ENCODE measurements at places on chromosomes 13 and 19.

DNA sequence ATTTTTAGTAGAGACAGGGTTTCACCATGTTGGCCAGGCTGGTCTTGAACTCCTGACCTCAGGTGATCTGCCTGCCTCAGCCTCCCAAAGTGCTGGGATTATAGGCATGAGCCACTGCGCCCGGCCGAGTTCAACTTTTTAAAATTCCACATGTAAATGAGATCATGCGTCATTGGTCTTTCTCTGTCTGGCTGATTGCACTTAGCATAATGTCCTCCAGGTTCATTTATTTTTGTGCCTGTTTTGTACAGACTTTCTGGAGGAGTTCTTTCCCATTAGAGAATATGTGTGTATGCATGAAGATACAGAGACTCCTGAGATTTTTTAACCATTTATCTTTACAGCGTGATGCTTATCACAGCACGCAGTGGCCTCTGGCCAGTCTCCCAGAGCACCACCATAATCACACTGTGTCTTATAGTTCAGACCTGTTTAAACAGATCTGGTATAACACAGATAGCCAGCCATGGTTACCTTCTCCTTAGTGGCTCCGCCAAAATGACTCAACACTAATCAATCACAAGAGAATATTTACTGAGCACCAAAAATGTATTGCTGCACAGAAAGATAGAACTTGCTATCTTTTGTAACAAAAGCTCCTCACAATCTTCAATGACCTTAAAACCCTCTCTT lies 11.4 kb upstream of the STARD13 start:
- DNase-seq = no peak

GRCh38 chr13:110950819-110951570 lies 36.1 kb upstream of the ANKRD10 start:
- DNase-seq = no peak

GRCh38 chr19:39177110-39177699 lies 19.6 kb upstream of the NCCRP1 start:
- no peak for DNase-seq

- no peak for DNase-seq
Observed at GRCh38 chr19:15266683-15267082, 34.4 kb upstream of the EPHX3 start.

DNA sequence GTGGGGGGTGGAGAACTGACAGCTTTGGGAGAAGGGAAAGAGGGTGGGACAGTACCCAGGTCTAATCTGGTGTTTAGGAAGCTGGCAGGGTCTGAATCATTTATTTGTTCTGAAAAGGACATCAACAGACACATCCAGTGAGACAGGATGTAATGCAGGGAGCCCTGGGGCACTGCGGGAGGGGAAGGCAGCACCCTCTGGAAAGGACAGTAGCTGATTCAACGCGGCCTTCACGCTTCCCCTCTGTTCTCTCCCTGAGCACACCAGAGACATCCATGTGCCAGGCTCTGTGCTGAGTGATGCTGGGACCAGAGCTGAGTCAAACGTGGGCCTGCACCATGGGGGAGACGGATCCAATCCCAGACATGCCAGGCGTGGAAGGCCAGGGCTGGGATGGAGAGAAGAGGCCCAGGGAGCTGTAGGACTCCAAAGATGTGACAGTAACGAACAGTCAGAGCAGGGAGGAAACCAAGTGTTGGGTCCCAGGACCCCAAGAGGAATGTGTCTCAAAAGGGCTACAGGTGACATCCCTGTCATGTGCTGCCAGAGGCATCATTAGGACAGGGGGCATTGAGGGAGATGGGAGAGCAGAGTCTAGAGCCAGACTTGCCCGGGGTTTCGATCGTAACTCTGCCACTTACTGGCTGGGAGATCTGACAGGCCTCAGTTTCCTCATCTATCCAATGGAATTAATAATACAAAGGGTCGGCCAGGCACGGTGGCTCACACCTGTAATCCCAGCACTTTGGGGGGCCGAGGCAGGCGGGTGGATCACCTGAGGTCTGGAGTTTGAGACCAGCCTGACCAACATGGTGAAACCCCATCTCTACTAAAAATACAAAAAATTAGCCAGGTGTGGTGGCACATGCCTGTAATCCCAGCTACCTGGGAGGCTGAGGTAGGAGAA lies 1.7 kb downstream of the ETFB start:
- no peak for DNase-seq

DNA sequence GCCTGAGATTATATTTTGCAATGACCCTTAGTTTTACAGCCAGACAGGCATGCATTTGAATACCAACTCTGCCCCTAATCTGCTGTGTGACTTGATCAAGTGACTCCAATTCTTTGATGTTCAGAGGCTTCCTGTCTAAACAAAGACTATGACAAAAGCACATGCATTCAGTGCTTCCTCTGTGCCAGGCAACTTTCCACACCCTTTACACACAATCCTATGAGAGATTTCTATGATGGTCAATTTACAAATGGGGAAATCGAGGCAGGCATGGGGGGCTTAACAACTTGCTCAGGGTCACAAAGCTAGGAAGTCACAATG lies 3.7 kb upstream of the LYPD3 start:
- DNase-seq = no peak

DNA sequence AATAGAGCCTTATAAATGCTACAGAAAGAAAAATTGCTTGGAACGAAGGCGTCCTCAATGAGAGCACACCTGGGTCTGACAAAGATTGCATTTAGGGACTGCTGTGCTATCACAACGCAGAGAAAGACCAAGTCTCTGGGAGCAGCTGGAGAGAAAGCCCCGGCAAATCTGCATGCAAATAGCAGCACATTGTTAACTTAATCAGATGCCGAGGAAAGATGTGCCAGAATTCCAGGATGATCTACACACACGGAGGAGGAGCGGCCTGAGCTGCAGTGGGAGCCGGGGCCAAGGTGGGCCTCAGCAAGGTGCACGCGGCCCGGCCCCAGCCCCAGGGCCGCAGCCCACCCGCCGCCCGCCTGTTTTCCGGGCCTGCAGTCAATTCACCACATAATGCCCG lies 1.4 kb downstream of the ZNF536 start:
- no peak for DNase-seq

DNA sequence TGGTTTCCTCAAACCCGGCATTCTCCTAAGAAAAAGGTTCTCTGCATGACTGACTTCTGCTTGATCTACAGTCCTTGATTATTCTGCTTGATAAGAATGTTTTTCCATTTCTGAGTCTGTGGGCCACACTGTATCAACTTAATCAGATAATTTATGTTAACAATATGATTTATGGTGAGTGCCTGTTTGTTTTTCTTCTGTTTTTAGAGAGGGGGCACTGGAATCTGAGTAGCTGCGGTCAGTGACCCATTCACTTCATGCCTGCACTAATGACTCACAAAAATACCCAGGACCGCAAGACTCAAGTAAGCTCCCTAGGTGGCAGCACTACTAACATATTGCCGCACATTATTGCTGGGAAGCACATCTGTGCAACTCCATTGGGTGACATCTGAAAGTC lies 542.3 kb upstream of the ATXN8OS start:
- no peak for DNase-seq

GRCh38 chr19:15584541-15585115 lies 30.4 kb upstream of the CYP4F8 start:
- DNase-seq = peak; percentile 90

DNA sequence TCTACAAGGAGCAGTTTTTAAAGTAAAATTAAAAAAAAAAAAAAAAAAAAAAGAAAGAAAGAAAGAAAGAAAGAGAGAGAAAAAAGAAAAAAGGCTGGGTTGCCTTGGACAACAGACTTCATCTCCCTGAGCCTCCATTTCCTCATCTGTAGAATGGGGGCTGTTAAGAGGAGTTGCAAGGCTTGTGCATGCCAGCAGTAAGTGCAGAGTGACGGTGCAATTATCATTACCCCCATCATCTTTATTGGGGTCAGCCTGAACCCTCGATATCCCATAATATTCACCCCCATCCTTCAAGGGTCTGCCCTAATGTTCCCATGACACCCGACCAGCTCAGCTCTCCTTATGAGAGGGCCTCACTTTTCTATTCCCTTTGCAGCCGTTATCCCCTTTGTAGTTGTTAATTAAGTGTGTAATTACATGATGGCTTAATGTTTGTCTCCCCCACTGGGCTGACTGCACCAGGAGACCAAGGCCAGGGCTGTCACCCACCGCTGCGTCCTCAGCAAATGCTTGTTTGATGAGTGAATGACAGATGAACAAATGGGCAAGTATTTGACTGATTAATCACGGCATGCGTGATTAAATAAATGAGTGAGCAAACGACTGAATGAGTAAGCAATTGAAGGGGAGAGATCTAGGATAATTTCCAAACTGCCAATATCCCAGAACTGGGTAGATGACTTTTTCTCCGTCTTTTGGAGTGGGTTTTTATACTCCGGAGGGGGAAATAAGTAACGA lies 10.1 kb downstream of the FOSB start:
- DNase-seq = peak; percentile 53

- peak; percentile 8 for DNase-seq
Observed at GRCh38 chr13:23621316-23621645, 51.1 kb downstream of the TNFRSF19 start.

DNA sequence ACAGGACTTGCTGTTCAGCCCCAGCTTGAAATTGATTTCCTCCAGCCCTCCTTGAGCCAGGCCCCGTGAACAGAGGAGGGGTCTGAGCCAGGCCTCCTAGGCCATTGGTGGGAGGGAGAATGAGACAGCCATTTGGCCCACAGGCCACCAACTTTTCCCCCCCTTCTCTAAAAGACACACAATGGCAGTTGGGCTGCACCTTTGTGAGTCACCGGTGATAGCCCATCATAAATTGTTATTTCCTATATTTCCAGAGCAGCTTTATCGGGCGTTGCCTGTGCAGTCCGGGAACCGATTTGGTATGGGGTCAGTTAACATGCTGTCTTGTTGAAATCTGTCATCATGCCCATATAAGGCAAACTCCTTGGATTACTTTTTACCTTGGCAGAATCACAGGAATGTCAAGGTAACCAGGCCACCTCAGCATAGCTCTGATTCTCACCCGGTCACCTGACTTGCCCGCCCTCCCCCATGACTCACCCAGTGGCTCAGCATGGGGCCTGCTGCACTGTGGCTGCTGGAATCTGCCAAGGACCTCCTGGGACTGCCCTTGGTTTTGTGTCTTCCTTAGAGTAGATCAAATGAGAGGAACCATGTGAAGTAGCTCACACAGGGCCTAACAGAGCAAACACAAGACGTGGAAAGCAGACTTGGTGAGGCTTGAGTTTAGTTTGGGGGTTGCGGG lies 36.1 kb downstream of the ACTN4 start:
- peak; percentile 65 for DNase-seq

- peak; percentile 71 for DNase-seq
Observed at GRCh38 chr19:996051-996838, 4.0 kb upstream of the GRIN3B start.

GRCh38 chr19:14433554-14434501 lies 722 bp downstream of the PKN1 start:
- peak; percentile 57 for DNase-seq

DNA sequence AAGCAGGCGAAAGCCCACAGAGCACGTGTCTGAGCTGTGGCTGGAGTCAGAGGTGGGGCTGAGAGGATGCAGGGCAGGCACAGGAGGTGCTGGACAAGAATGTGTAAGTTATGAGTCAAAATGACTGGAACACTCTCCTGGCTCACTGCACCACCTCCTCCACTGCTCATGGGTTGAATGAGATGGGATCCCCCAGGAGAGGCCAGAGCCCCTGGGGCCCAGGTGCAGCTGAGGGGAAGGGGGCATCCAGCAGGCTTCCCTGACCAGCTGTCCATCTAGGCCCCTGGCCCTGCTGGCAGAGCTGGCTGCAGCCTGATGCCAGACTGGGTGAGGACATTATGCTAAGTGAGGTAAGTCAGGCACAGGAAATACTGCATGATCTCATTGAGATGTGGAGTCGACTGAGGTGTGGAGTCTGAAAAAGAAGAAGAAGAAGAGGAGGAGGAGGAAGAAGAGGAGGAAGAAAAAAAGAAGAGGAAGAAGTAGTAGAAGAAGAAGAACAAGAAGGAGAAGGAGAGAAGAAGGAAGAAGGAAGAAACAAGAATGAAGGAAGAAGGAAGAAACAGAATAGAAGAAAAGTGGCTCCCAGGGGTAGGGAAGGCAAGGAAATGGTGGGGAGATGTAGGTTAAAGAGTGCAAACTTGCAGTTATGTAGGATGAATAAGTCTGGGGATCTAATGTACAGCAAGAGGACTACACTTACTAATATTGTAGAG lies 747.4 kb downstream of the UQCRFS1 start:
- no peak for DNase-seq

DNA sequence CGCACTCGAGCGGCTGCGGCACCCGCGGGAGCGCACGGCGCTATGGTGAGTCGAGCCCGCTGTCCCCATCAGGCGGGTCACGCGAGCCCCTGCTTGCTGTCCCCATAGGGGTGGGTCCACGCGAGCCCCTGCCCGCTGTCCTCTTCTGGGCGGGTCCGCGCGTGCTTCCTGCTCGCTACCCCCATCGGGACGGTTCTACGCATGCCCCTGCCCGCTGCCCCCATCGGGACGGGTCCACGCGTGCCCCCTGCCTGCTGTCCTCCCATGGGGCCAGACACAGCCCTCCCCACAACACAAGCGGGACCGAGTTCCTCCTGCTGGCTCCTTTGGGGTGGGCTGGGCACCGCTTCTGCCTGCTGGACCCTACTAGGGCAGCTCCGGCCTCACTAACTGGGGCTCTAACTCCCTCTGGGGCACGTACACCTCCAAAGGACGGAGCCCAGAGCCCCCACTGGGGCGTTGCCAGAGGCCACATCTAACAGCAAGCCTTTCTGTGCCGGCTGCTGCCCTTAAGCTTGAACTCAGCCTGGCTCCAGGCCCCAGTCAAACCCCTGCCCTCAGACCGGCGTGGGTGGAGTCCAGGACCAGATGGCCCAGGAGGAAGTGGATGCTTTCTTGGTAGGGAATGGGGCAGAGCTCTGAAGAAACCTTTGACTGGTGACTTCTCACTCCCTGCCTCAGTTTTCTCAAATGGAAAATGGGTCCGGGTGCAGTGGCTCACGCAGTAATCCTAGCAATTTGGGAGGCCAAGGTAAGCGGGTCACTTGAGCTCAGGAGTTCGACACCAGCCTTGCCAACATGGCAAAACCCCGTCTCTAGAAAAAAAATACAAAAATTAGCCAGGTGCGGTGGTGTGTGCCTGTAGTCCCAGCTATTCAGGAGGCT lies 722 bp downstream of the COLGALT1 start:
- DNase-seq = peak; percentile 56

DNA sequence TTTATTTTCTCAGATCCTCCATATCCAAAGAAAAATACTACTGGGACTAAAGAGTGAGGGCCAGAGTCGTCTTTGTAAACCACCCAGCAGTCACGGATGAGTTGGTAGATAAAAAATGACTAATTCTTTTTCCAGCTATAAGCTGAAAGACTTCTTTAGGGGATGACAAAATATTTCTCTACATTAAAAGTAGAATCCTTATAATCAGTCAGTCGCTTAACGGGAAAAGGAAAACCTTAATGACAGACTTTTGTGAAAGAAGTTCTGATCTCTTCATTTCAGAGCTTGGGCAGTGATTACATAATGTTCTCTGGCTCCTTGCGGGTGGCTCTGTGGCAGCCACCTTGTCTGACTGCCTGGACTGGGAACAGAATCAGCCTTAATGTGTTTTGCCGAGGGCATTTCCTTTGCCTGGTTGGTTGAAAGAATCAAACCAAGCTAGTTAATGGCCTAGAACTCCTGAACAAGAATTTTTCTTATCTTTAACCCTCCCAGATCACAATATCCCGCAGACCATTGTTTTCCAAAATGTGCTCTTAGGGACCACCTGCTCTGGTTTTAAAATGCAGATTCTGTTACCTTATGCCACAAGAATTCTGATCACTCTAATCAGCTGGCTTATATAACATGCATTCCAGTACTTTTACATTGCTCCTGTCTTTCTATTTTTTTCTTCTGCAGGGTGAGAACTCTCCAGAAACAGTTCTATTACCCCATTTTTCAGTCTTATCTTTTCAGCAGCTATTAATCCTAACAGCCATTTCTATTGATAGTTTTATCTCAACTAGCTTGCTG lies 2.5 kb downstream of the ITM2B start:
- DNase-seq = no peak
